ENCODE measurements at places on chromosomes 2 and 18. TPM values are rescaled to one million over a fixed set of nuclear protein-coding genes. Genes with fewer than 3 reads are reported as not detected.

GRCh38 chr2:157825885-157826284, 50.2 kb downstream of the ACVR1 start:
- DNase-seq: no peak
- H3K36me3 ChIP-seq: peaks cover 26% of the 10 kb centered on the region
- H3K4me3 ChIP-seq: no peak overlapping the region
- peak overlapping the region; percentile 10 for H3K27ac ChIP-seq
- peaks cover 6% of the 10 kb centered on the region for H3K4me1 ChIP-seq
- no peaks in the 10 kb centered on the region for H3K27me3 ChIP-seq

Gene LYG2
- not detected for total RNA-seq

- no peaks in the 10 kb centered on the region for H3K4me1 ChIP-seq
- no peaks in the 10 kb centered on the region for H3K27me3 ChIP-seq
Observed at GRCh38 chr2:104046466-104046865, 807.4 kb upstream of the POU3F3 start.

DNA sequence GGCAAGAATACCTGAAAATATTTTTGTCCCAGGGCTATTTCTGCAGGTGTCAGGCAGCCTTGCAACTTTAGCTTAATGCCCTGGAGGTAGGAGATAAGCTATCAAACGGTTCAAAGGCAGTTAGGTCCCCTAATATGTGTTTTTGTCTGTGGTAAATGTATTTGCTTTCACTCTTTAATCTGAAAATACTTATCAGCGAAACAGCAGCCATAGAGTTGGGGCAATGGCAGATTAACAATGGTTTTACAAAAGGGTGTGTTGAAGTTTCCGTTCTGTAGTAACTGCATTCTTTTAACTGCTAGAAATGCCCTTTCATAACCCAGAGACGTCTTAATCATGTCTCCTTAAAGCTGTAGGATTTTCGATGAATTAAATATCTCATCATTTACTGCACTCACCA, 265.0 kb upstream of the TRIB2 start:
- peak overlapping the region; percentile 62 for H3K4me3 ChIP-seq
- DNase-seq: no peak
- H3K36me3 ChIP-seq: peaks cover 2% of the 10 kb centered on the region
- H3K27ac ChIP-seq: peak overlapping the region; percentile 85
- H3K27me3 ChIP-seq: no peaks in the 10 kb centered on the region

Gene CRYGD
- total RNA-seq: not detected

GRCh38 chr18:32420084-32420750, 50.5 kb downstream of the GAREM1 start:
- no peaks in the 10 kb centered on the region for H3K36me3 ChIP-seq
- no peaks in the 10 kb centered on the region for H3K4me1 ChIP-seq
- no peak for DNase-seq
- peaks cover under 1% of the 10 kb centered on the region for H3K27me3 ChIP-seq

DNA sequence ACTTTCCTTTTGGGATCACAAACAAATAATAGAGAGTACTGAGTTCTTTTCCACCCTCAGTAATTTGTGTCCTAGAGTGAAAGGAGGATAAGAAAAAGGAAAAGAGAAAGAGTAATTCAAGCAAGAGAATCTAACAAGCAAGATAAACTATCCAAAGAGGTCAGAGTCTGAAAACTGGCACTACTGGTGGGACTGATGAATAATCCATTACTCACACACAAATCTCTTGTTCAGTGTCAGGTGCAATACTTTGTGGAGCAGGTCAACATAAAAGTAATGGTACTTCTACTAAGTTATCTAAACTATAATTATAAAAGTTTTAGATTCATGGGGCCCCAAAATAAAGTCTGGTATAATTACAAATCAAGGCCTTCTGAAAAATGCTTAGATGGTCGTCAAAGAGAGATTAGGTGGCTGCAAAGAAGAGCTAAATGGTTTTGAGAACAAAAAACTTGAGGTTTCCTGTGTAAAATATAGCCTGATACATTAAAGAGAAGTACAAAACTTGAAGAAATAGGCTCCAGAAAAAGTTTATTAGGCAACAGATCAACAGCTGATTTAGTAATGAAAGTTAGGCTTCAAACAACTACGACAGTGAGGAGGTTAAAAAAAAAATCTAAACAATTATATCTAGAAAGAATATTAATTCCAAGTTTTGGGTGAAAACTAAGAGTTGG, 109.4 kb downstream of the BAZ2B start:
- no peak overlapping the region for H3K27ac ChIP-seq
- peaks cover 9% of the 10 kb centered on the region for H3K4me1 ChIP-seq
- H3K4me3 ChIP-seq: no peak overlapping the region
- no peak for DNase-seq
- H3K27me3 ChIP-seq: no peaks in the 10 kb centered on the region
- H3K36me3 ChIP-seq: peaks cover 2% of the 10 kb centered on the region

GRCh38 chr18:47323158-47323557, 71.7 kb upstream of the SKOR2 start:
- H3K4me3 ChIP-seq: no peak overlapping the region
- no peaks in the 10 kb centered on the region for H3K36me3 ChIP-seq
- DNase-seq: no peak
- peaks cover 7% of the 10 kb centered on the region for H3K27me3 ChIP-seq

- peaks cover 4% of the 10 kb centered on the region for H3K27me3 ChIP-seq
- peaks cover 1% of the 10 kb centered on the region for H3K36me3 ChIP-seq
Observed at GRCh38 chr2:159908623-159909022, 110.6 kb upstream of the CD302 start.

Gene SEMA4F
- 4.1 TPM for total RNA-seq

DNA sequence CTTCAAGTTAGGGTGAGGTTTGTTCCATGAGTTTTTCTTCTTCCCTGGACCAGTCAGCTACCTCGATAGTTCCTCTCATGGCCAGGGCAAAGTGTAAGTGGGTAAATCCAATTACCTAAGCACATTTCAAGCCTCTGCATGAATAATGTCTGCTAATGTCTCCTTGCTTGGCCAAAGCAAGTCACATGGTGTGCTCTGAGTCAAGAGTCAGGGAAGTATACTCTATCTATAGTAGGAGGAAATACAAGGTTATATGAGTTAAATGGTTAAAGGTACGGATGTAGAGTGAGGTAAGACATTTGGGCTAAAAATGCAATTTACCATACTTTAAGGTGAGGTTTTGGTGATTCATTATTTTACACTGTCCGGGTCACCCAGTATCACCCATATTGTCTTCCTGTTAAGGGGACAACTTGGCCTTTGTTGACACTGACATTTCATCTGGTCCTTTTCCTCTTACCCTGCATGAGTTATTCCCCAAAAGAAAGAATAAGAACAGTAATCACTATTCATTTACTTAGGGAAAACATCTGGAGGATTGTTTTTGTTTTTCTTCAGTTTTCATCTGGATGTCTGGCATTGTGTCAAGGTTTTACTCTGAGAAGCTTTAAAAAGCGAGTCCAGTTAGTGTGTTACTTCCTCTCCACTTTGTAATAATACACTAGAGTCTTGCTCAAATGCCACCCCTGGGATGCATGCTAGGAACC, 405.5 kb downstream of the RND3 start:
- no peak overlapping the region for H3K4me3 ChIP-seq
- no peaks in the 10 kb centered on the region for H3K36me3 ChIP-seq
- no peaks in the 10 kb centered on the region for H3K27me3 ChIP-seq

Gene LAPTM4A
- 24.1 TPM for total RNA-seq

- H3K36me3 ChIP-seq: no peaks in the 10 kb centered on the region
- peaks cover 11% of the 10 kb centered on the region for H3K27me3 ChIP-seq
- DNase-seq: peak; percentile 76
- H3K4me1 ChIP-seq: peaks cover 3% of the 10 kb centered on the region
- no peak overlapping the region for H3K4me3 ChIP-seq
Observed at GRCh38 chr18:79644006-79644665, 35.5 kb upstream of the CTDP1 start.

- H3K4me3 ChIP-seq: no peak overlapping the region
- no peak overlapping the region for H3K27ac ChIP-seq
- H3K27me3 ChIP-seq: no peaks in the 10 kb centered on the region
- H3K36me3 ChIP-seq: no peaks in the 10 kb centered on the region
Observed at GRCh38 chr2:31271851-31272267, 37.9 kb downstream of the EHD3 start.

GRCh38 chr2:3142210-3142609, 235.4 kb downstream of the EIPR1 start:
- no peaks in the 10 kb centered on the region for H3K27me3 ChIP-seq
- H3K27ac ChIP-seq: no peak overlapping the region
- DNase-seq: no peak
- no peaks in the 10 kb centered on the region for H3K36me3 ChIP-seq
- H3K4me3 ChIP-seq: no peak overlapping the region

Gene PLB1
- 1.2 TPM for total RNA-seq

DNA sequence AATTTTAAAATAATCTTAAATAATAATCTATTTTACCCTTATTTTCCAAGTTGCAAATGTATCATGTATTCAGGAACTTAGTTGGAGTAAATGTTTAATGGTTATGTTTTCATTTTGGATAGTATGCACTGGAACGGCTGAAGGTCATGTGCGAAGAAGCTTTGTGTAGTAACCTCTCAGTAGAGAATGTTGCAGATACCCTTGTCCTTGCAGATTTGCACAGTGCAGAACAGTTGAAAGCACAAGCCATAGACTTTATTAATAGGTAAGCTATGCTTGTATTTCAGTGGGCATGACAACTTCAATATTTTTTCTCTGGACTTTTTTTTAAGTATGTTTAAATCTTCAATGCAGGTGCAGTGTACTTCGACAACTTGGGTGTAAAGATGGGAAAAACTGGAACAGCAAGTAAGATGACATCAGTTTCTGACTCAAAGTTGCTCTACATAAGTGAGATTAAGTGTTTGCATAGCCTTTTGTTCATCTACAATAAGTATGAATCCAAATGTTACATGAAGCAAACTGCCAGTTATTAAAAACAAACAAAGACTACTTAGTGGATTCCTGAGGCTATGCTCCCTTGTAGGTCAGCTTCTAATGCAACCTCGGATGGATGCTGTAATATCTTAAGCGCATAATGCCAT, 63.1 kb downstream of the SPOPL start:
- no peak overlapping the region for H3K4me3 ChIP-seq
- no peaks in the 10 kb centered on the region for H3K27me3 ChIP-seq

- H3K27ac ChIP-seq: no peak overlapping the region
- H3K4me1 ChIP-seq: peaks cover 7% of the 10 kb centered on the region
- no peaks in the 10 kb centered on the region for H3K27me3 ChIP-seq
- H3K4me3 ChIP-seq: no peak overlapping the region
- DNase-seq: no peak
- H3K36me3 ChIP-seq: peaks cover 4% of the 10 kb centered on the region
Observed at GRCh38 chr2:204899983-204900382, 354.7 kb downstream of the PARD3B start.

Gene IL36B
- not detected for total RNA-seq

- peaks cover 43% of the 10 kb centered on the region for H3K4me1 ChIP-seq
- DNase-seq: no peak
- no peaks in the 10 kb centered on the region for H3K27me3 ChIP-seq
- H3K36me3 ChIP-seq: no peaks in the 10 kb centered on the region
Observed at GRCh38 chr2:203913947-203914346, 22.6 kb upstream of the ICOS start.

GRCh38 chr2:106208399-106208798, 14.3 kb upstream of the UXS1 start:
- H3K4me1 ChIP-seq: peaks cover 11% of the 10 kb centered on the region
- peaks cover 13% of the 10 kb centered on the region for H3K36me3 ChIP-seq
- no peak overlapping the region for H3K4me3 ChIP-seq
- no peak for DNase-seq
- no peak overlapping the region for H3K27ac ChIP-seq
- H3K27me3 ChIP-seq: no peaks in the 10 kb centered on the region

DNA sequence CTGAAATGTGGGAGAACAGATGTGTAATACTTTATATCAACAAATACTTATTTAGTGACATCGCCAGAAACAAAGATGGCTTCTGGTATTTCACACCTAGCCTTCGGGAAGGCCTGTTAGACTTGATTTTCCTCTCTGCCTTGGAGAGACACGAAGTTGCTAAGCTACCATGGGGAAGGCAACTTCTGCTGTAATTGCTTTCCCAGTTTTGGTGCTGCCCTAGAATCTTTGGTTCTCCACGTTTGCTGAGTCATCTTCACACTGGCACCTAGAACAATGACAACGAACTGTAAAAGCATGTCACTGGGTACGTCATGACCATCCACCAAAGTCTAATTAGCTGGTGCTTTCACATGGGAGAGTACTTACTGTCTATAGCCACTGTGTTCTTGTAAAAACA, 58.7 kb upstream of the ACTR3 start:
- H3K27me3 ChIP-seq: no peaks in the 10 kb centered on the region
- no peak overlapping the region for H3K27ac ChIP-seq

DNA sequence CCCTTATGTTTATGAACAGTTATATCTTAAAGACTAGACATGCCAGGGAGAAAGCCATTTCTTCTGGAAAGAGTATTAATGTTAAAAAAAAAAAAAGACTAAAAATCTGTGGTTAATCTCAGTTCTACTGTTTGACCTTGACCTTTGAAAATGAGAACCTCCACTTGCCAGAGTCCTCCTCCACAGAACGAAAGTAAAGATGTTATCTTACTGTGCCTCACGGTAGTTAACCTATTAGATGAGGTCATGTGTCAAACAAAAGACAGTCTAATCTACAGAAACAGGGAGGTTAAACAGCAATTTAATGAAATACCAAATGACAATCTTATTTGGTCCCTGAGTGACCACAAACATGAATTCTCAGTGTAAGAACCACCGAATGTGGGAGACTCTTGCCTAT, 51.2 kb downstream of the SLC14A2 start:
- H3K4me3 ChIP-seq: peak overlapping the region; percentile 56
- peak; percentile 45 for DNase-seq
- no peaks in the 10 kb centered on the region for H3K27me3 ChIP-seq
- peaks cover 70% of the 10 kb centered on the region for H3K4me1 ChIP-seq
- H3K27ac ChIP-seq: peak overlapping the region; percentile 95

DNA sequence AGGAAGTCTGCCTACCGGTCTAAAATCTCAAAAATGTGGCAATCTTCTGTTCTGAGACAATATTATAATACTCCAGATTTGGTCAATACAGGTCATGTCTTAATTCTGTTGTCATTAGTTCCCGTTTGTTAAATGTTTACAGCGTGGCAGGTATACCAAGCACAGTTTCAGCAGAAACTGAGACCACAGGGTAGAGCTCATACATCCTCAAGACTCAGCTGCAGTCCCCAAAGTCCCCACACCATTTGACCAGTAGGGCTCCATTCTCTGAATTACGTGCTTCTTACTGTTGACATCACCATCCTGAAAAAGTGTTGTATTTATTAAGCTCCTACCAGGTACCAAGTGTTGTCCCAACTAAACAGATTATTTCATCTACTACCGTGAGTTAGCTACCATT, 157.1 kb downstream of the MC4R start:
- no peaks in the 10 kb centered on the region for H3K36me3 ChIP-seq
- H3K27ac ChIP-seq: no peak overlapping the region
- H3K27me3 ChIP-seq: no peaks in the 10 kb centered on the region
- no peak overlapping the region for H3K4me3 ChIP-seq

Gene BCL2
- 143 TPM for total RNA-seq

DNA sequence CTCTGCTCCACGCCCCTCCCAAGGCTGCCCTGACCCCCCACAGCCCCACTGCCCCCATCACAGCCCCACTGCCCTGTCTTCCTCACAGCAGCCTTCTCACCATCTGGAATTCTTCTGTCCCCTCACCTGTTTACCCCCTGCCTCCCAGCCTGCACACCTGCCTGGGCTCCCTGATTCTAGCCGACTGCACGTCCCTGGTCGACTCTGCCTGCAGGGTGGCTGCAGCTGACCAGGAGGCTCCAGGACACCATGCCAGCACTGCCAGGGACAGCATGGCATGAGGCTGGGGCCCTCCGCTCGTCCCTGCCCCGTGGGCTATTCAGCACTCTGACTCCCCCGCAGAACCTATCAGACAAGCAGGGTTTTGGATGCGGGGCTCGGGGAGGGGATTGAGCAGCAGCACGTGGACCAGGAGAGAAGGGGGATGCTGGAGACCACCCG, 254.1 kb downstream of the HDAC4 start:
- no peak overlapping the region for H3K27ac ChIP-seq
- no peak overlapping the region for H3K4me3 ChIP-seq
- H3K4me1 ChIP-seq: peaks cover 30% of the 10 kb centered on the region
- no peak for DNase-seq

Measured in activated CD8-positive, alpha-beta memory T cell treated with anti-CD3 and anti-CD28 coated beads, Interleukin-2, amount 10 ng/mL, durations not matched to agents 7 days and 5 days (primary cell).